ENCODE measurements at places on chromosomes 2 and 18.

- DNase-seq: no peak
Observed at GRCh38 chr2:149188291-149188690, 142.1 kb upstream of the LYPD6 start.

DNA sequence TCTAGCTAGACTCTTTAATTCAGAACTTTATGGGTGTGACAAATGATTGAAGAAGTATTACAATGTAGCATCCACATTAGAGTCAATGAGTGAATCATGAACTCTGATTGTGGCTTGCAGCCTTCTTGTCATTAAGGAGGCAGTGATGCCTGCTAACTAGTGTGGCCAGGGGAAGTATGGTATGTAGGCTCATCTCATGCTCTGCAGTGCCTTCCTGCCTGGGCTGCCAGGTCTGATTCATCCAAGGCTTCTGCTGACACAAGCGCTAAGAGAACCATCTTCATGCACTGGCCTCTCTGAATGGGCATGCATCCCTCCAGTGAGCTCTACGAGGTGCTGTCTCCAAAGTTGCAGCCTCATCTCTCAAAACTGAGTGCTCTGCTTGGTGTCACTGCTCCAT, 144.3 kb downstream of the MTCL1 start:
- DNase-seq: no peak

DNA sequence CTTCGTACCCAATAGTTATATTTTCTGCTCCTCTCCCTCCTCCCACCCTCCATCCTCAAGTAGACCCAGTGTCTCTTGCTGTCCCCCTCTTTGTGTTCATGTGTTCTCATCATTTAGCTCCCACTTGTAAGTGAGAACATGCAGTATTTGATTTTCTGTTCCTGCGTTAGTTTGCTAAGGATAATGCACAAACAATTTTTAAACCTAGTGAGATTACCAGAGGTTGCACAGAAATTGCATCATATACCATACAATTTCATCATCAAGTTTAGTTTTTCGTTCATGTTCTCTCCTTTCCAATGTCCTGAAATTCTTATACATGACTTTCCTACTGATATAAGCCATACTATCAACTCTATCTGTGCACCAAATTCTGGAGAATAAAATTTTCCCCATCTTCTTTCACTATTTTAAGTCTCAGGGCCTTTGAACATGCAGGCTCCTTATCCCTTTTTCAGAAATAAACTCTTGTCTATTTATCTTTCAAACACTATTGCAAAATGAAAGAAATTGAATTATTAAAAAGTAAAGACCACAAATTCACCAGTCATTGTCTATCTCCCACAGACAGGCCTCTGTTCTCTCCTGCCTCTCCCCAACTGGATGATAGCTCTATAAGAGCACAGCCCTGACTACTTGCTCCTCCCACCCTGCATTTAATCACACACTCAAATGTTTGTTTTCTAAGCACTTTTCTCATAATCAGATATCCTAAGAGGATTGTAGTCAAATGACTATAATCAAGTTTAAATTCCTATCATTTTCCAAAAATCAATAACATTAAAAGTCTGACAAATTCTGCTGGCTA, 27.2 kb upstream of the B4GALT6 start:
- no peak for DNase-seq

- no peak for DNase-seq
Observed at GRCh38 chr2:7108792-7109532, 191.8 kb downstream of the RNF144A start.

DNA sequence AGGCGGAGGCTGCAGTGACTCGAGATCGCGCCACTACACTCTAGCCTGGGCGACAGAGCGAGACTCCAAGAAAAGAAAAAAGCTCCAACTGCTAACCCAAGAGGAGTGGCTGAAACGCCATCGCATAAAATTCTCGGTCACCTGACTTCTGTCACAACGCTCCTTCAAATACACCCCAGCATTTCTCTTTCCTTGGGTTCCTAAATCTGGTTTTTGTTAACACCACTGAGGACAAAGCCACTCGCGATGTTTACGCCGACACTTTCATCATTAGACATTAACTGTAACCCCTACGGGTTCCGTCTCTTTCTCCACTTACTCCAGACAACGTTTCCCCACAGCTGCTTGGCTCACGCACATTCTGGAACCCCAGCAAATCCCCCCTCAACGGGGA, 679 bp downstream of the CLK1 start:
- DNase-seq: no peak

GRCh38 chr2:68743531-68743930, 8.9 kb downstream of the ARHGAP25 start:
- no peak for DNase-seq

GRCh38 chr2:172232708-172233396, 130.2 kb upstream of the DLX2 start:
- no peak for DNase-seq

DNA sequence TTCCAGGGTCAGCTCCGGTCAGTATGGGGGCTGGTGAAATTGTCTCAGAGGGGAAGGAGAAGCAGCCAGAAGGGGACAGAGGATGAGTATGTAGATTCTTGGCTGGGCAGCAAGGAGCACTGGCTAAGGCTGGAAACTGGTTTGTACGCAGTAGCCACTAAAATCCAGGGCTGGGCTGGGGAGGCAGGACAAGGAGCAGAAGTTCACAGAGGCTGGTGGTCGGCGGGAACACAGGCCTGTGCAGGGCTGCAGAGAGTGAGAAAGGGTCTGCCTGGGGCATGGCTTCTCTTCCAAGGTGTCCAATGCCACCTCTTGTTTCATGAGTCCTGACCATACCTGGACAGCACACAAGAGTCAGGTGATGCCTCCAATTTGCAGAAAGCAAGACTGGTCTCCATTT, 94.4 kb upstream of the HDAC4 start:
- DNase-seq: no peak

DNA sequence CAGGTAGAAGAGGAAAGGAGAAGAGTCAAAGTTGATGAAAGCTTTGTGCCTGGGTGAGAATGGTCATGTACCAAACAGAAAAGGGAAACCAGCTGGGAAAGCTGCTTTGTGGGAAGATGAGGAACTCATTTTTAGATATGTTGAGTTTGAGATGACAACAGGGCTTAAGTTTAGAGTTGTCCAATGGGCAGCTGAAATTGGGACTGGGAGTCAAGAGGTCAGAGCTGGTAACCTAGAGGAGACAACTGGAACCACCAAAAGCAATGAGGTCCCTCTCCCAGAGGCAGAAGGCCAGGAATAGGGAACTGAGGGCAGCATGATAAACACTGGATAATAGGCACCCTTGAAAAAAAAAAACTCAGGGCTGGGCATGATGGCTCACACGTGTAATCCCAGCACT, 48.8 kb downstream of the SLC4A1AP start:
- DNase-seq: no peak

GRCh38 chr2:160906878-160907277, 253.3 kb upstream of the TANK start:
- DNase-seq: no peak

DNA sequence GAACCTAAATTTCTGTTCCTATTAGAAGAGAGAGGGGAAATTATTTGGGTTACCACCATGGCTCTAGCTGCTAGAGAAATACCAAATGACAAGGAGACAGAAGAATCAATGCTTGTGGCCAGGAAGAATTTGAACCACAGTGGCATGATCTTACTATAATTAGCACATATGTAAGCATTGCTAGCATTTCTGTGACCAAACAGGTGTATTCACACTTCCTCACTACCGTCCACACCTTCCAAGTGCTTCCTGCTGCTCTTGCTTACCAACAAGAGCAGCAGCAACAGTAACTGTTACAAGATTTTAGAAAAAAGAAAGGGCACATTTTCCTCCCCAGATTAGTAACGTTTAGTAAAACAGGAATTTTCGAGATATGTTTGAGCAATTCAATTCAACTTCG, 60.5 kb downstream of the CDH7 start:
- no peak for DNase-seq

DNA sequence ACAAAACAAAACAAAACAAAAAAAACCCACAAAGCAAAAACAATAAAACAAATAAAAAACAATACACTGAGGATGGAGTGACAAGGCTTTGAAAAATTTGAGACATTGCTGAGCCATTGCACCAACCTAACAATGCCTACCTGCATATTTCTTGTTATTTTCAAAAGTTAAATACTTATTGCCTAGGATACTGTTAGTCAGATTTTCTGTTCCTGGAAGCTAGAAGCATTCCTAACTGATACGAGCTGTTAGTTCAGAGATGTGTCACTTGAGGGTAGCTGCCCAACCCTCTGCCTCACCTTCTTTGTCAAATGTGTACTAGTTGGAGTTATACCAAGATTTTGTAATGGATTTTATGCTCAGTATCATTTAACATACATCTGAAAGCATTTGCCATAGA, 187.2 kb downstream of the TXNL1 start:
- DNase-seq: no peak

DNA sequence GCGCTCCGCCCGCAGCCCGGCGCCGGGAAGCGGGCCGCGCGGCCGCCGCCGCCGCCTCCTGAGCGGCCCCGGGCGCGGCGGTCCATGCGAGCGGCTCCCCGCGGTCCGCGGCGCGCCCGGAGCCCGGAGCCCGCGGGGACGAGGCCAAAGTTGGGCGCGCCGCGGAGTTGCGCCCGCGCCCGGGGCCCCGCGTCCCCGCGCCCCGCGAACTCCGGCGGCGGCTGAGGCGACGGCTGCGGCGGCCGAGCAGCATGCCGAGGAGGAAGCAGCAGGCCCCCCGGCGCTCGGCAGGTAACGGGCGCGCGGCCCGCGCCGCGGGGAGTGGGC, 992 bp downstream of the TSHZ1 start:
- no peak for DNase-seq

DNA sequence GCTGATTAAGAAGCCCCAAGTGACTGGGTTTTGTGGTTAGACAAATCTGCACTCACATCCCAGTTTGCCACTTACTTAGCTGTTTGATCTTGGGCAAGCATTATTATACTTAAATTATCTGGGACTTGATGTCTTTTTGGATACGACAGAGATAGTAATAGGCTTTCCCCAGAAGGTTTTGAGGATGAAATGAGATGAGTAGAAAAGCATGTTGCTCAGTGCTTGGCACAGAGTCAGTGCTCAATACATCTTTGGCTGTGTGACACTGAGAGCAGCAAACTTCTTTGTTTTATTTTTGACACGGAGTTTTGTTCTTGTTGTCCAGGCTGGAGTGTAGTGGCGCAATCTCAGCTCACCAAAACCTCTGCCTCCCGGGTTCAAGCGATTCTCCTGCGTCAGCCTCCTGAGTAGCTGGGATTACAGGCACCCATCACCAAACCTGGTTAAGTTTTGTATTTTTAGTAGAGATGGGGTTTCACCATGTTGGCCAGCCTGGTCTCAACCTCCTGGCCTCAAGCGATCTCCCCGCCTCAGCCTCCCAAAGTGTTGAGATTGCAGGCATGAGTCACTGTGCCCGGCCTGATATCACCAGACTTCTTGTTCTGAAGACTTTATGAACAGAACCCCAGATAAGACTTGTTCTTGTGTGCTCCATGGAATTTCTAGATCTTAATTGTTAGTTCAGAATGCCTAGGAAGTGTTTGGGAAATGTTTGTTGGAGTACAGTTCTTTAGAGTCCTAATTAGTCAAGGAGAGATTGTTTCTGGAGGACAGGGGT, 521.2 kb downstream of the SLC4A3 start:
- no peak for DNase-seq

- DNase-seq: no peak
Observed at GRCh38 chr18:42029092-42029491, 74.1 kb downstream of the PIK3C3 start.

GRCh38 chr18:199214-199613, 40.9 kb downstream of the USP14 start:
- no peak for DNase-seq

DNA sequence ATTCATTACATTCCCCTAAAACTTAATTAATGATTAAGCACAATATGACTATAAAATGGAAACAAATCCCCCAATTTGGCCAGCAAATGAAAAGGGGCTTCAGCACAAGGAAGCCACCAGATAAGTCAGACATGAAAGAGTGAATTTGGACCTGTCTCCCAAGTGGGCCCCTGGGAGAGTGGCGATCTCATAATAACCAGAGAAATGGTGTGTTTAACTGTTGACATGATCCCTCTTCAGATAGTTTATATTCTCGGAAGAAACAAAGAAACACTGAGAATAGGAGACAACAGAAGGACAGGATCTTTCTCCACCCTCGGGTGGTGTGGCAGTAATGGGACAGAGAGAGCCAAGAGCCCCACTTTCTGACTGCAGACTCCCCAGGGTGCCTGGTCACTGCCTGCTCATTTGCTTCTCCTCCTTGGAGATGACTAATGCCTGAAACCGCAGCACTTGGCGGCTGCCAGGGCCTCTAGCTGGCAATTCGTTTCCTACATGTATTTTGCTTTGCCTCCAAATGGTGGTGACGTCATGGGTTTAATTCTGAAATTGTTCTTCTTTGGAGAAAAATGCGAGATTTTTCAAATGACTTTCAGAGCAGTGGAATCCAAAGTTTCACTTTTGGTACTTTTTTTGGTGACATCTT, 46.4 kb upstream of the SPP2 start:
- DNase-seq: no peak

DNA sequence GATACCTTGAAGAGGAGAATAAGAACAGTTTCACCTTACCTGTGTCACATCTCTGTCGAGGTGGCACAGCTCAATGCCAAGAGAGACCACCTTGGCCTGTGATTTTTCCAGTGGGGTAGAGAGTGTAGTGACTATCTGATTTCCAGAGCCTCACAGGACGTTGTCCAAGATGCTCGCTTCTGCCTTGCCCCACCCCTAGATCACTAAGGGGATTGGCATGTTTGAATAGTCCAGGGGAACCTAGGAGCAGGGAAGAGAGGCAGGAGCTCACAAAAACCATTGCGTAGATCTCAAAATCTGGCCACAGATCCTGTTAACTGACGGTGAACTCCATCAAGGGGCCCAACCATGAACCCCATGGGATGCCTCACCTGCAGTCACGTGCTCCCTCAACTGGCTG, 24.2 kb downstream of the TMEM178A start:
- DNase-seq: no peak

DNA sequence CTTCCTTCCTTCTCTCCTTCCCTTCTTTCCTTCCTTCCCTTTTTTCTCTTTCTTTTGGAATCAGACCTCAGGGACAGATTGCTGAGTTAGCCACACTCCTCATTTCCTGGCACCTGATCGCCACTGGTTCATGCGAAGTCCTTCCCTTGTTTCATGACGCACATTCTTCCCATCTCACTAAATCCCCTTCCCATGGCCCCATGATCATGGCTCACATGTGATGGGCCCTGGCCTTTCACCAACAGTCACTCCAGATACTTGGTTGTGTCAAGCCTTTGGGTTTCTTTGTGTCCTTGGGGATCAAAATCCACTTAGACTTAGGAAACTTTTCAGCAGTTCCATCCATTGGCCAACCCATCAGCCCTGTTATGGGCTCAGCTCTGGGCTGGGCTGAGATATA, 23.8 kb upstream of the ASPRV1 start:
- no peak for DNase-seq

Measured in type B pancreatic cell (in vitro differentiated cells).